ENCODE measurements at places on chromosomes 1 and 21.
A peak's percentile ranks its signal among the peaks of the same experiment; 100 is the strongest.

- peak; percentile 49 for DNase-seq
Measured at GRCh38 chr1:10909697-10910680, 102.5 kb upstream of the TARDBP start.

GRCh38 chr1:70768216-70768615 is 279.4 kb downstream of the PTGER3 start:
- no peak for DNase-seq

DNA sequence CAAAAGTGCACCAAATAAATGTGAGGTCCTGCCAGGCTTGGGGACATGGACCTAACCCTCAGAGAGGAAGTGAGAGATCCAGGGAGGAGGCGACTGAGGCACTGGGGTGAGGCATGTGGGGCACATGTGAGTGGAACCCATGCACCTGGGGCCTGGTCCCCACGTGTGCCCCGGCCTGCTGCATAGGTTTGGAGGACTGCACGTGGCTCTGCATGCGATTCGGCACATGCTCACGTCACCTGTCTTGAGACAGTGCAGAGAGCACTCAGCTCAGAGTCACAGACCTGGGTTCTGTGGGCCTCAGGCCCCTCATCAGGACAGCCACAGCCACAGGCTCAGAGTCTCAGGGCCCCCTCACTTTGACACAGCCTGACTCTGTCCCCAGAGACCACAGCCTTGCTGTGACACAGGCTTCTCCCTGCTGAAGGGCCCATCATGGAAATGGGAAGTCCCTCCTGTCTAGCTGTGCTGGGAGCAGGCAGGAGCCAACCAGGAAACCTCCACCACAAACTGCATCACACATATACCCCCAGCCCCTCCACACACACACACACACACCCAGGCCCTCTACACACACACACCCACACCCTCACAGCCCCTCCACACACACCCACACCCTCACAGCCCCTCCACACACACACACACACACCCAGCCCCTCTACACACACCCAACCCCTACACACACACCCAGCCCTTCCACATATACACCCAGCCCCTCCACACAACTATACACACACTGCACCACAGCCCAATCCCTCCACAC is 48.2 kb downstream of the SLC9A1 start:
- no peak for DNase-seq

- no peak for DNase-seq
Measured at GRCh38 chr1:174976436-174977108, 23.2 kb upstream of the CACYBP start.

- no peak for DNase-seq
Measured at GRCh38 chr1:15807121-15807520, 328 bp downstream of the UQCRHL start.

Measured in activated gamma-delta T cell (primary cell).